Neural crest cell (in vitro differentiated cells): ENCODE measurements at places on chromosomes 1 and 21. TPM values are rescaled to one million over a fixed set of nuclear protein-coding genes. Genes with fewer than 3 reads are reported as not detected.

DNA sequence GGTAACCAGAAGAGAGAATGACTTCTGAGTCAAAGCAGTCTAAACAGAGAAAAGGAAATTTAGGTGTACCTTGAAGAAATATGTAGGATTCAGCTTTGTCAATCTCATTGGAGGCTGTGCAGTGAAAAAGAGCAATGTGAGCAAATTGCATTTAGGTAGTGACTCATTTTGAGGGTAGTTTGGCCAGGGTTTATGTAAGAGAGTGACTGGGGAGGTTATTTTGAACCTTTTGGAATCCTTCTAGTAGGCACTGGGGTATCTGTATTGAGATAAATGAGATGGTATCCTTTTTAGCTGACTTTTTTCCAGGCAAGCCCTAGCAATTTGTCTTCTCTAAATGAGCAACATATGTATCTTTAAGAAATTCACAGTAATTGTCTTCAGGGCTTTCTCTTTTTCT, 95.9 kb downstream of the DISP1 start:
- DNase-seq: no peak

INSRR gene
- total RNA-seq: 0.07 TPM in 1 of 2 replicates, not detected in the other

PHLDA3 gene
- 10.7 and 12.6 TPM in 2 replicates for total RNA-seq

MYBPH gene
- not detected in 2 replicates for total RNA-seq

B3GALT5 gene
- total RNA-seq: 1.9 and 2.6 TPM in 2 replicates

DNA sequence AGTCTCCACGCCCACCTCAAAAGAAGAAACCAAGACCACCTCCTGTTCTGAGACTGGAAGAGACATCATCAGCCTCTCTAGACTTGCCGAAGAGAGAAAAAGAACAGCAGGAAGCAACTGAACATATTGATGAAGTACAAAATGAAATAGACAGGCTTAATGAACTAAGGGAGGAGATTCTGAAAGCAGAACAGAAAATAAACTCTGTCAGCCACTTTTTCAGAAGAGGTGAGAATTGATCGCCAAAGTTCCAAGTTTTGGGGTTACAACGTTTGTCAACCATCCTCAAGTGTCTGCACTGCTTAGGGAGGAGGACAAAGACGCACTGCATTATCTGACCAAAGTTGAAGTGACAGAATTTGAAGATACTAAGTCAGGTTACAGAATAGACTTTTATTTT, 45.6 kb downstream of the ABL2 start:
- no peak for DNase-seq

GRCh38 chr1:161936786-161937185, 86.9 kb downstream of the OLFML2B start:
- DNase-seq: no peak

DNA sequence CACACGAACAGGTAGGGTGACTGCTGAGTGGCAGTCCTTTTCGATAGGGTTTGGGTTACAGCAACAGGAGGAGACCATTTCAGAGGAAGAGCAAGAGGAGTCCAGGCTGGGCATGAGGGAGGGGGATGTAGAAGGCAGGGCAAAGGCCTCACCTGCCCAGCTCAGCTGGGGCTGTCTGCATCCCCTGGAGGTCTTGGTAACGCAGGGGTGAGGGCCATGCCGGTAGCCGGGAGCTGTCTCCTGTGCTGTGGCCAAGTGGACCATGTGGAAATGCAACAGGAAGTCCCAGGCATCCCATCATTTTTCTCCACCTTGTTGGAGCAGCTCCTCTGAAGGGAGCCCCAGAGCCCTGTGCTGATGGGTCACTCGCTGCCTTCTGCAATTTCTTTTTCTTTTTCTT, 105.4 kb upstream of the C1orf174 start:
- no peak for DNase-seq
